Liver (tissue), 10 donors: ENCODE measurements at places on chromosomes 11 and 22. TPM values are rescaled to one million over a fixed set of nuclear protein-coding genes. Genes with fewer than 3 reads are reported as not detected.

The MS4A4A gene
- 12.0 TPM for total RNA-seq

The ARHGAP42 gene
- total RNA-seq: 16.6 TPM

The HEPN1 gene
- not detected for total RNA-seq

The SLC35E4 gene
- total RNA-seq: 0.19 TPM

The UBE4A gene
- 24.7 TPM for total RNA-seq

The CD6 gene
- total RNA-seq: 0.59 TPM

DNA sequence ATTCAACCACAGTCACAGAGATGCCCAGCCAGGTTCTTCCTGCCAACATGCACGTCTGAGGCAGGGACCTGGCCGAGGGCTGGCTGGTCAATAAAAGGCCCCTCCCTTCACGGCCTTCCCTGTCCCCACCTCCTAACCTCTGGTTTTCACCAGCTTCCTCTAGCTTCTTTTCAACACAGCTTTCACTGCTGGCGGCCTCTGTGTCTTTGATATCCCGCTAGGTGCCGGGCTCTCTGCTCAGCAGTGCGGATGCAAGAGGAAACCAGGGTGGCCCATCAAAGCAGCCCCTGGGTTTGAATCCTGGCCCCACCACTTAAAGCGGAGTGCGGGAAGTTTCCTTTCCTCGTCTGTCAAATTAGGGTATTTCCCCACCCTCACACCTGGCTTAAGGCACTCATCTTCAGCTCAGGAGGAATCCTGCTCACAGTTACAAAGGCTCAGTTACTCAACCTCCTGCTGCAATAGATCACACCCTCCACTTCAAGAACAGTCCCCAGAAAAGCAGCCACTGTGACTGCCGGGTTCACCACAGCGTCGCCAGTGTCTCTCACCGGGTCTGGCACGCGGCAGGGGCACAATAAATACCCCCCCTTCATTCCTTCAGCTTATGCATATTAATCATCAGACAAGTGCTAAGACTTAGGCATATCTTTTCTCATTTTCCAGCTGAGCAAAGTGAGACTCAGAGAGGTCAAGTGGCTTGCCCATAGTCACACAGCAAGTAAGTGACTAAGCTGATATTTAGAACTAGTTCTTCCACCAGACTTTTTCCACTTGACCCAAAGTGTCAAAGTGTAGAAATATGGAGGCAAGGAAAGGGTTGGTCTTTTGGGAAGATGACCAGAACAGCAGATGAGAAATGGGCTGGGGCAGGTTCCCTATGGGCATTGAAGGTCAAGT is 45.7 kb downstream of the TXN2 start:
- DNase-seq: no peak

- DNase-seq: no peak
These were observed 60.0 kb downstream of the GRK3 start for GRCh38 chr22:25624476-25624875.

DNA sequence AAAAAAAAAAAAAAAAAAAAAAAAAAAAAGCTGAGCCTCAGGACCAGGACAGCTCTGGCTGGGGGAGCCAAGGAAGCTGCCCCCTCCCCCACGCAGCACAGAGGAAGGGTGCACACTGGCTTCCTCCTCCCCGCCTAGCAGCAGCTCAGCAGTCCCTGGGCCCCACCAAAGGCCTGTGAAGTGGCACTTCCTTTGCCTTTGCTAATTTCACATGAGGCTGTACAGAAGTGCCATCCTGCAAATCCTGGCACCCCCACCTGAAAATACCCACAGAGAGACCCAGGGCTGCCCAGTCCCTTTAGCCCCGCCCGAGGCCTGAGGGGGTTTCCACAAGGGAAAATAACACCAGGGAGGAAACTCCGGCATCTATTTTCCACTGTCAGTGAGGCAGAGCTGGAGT is 3.9 kb downstream of the RHOG start:
- DNase-seq: no peak

DNA sequence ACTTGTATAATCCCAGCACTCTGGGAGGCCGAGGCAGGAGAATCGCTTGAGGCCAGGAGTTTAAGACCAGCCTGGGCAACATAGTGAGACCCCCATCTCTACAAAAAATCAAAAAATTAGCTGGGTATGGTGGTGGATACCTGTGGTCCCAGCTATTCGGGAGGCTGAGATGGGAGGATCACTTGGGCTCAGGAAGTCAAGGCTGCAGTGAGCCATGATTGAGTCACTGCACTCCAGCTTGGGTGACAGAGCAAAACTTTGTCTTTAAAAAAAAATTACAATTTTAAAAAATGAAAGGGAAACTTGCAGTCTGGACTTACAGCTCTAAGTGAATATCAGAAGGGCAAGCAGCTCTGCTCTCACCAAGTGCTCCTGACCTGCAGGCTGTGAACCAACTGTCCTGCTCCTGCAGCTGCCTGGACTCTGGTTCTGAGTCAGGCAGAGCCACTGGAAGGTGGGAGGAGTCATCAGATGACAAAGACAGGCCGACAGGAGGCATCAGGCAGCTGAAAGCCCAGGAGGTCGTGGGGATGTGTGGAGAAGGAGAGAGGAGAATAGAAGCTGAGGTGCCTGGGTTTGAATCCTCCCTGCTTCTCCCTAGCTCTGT is 9.6 kb downstream of the SMTNL1 start:
- DNase-seq: no peak

- no peak for DNase-seq
These were observed 38.3 kb downstream of the NCAM1 start for GRCh38 chr11:112999520-112999919.

GRCh38 chr22:37167176-37167980 is 17.7 kb upstream of the IL2RB start:
- DNase-seq: no peak

- DNase-seq: no peak
These were observed 23.1 kb upstream of the ATXN10 start for GRCh38 chr22:45648301-45649117.

DNA sequence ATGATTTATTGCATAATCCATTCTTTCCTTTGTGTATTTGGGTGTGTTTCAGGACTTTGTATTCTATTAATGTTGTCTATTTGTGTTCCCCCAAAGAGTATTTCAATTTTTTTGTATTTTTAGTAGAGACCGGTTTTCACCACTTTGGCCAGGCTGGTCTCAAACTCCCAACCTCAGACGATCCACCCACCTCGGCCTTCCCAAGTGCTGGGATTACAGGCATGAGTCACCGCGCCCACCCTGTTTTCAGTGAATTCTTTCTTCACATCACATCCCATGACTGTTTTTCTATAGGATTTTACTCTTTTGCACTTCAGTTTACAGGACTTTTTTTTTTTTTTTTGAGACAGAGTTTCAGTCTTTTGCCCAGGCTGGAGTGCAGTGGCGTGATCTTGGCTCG is 46.3 kb downstream of the RBX1 start:
- no peak for DNase-seq

GRCh38 chr11:4546878-4547277 is 1.9 kb downstream of the OR52M1 start:
- no peak for DNase-seq

GRCh38 chr11:114796954-114797721 is 118.8 kb downstream of the NXPE2 start:
- no peak for DNase-seq

DNA sequence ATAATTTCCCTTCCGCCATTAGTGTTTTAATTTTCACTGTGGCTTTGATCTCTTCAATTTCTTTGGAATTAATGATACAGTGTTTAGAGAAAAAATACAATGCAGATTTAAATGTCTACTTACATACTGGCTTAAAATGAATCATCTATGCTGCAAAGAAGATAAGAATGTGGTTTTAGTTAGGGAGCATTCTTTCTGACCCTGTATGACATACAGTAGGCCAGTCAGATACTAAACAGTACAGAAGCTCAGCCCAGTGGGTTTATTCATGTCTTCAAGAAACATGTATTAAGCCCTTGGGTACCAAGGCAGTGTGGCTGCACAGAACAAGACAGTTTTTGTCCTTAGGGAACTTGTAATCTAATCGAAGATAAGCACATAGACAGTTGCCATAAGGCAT is 268.8 kb downstream of the DDX10 start:
- no peak for DNase-seq

DNA sequence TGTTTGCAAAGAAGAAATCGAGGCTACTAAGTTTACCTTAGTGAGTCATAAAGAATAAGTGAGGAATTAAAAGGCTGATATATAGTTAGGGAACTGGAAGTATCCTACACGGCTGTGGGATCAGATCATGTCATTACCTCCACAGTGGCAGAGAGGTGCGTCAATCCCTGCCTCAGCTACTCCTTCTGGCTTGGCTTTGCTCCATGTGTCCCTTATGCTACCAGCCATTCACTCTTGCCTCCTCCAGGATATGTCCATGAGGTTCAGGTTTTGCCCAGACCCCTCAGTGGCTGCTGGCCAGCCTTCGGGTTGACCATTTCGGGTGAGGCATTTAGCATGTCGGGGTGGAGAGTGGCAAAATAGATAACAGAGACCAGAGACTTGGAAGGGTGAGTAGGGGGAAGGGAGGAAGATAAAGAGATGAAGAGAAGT is 153.4 kb downstream of the LDLRAD3 start:
- DNase-seq: no peak
